ENCODE measurements at places on chromosomes 7 and 10. TPM values are rescaled to one million over a fixed set of nuclear protein-coding genes. Genes with fewer than 3 reads are reported as not detected.

GPER1 gene
- total RNA-seq = 0.25 TPM

PLCE1 gene
- not detected for total RNA-seq

- no peaks in the 10 kb centered on the region for H3K4me1 ChIP-seq
- no peak overlapping the region for H3K27ac ChIP-seq
- H3K36me3 ChIP-seq = no peaks in the 10 kb centered on the region
- no peak overlapping the region for H3K4me3 ChIP-seq
These were observed 256.6 kb downstream of the RPS24 start for GRCh38 chr10:78290131-78290750.

DNA sequence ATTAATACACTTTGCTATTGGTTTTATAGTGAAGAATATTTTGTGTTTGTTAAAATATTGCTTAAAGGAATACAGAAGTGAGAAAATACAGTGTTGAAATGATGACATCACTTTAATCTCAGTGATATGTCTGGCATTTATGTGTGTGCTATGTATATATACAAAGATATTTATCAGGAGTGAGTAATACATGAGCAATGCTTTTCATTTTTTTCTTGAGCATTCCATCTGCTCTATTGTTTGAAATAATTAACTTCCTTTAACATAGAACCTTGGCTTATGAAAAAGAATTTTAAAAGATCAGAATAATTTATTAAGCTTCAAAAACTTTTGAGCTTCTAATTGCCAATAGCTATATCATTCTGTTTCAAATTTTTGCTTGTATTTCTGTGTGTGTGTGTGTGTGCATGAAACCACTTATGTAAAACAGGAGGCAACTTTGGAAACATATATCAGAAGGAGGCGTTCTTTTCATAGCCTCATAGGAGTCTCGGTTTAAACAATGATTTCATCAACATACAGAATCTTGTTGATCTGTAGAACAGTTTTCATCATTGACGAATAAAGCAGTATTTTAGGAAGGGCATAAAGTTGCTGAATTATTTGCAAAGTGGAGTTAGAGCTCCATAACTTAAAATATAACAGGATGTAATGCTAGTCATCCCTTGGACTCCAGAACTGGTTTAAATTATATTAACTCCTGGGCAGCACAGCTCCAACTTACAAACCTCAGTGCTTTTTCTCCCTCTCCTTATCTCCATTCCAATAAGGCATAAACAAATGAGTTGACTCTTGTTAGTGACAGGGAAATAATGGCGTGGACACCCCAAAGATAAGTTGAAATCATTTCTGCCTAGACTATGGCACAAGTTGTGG lies 228.4 kb upstream of the DGKB start:
- H3K36me3 ChIP-seq = no peaks in the 10 kb centered on the region
- no peak overlapping the region for H3K4me3 ChIP-seq
- no peaks in the 10 kb centered on the region for H3K27me3 ChIP-seq
- no peaks in the 10 kb centered on the region for H3K4me1 ChIP-seq
- H3K27ac ChIP-seq = no peak overlapping the region

- peaks cover 8% of the 10 kb centered on the region for H3K27me3 ChIP-seq
- no peak for DNase-seq
- H3K4me3 ChIP-seq = no peak overlapping the region
- no peak overlapping the region for H3K27ac ChIP-seq
- H3K4me1 ChIP-seq = no peaks in the 10 kb centered on the region
These were observed 283.6 kb downstream of the ADRA2A start for GRCh38 chr10:111360260-111360925.

DNA sequence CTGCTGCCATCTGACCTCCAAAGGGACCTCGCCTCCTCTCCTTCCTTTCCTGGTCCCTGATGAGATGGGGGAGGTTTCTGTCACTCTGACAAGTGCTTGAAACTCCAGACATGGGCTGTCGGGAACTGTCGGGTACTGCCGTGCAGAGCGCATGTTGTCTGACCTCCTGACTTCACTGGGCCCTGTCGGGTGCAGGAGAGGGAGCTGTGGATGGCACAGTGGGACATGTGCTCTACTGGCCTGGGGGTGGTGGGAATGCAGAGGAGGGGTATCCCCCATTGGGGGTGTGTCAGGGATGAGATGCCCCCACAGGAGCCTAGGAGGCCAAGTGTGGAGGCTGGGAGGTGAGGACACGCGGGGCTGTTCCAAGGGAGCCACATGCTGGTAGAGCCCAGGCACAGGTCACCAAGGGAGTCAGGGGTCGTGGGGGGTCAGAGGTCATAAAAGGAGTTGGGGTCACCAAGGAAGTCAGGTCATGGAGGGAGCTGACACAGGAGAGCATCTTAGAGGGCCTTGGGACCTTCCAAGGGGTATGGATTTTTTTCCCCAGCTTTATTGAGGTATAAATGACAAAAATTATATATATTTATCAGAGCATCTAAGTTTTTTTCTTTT lies 30.9 kb downstream of the TMEM120A start:
- no peak for DNase-seq
- no peaks in the 10 kb centered on the region for H3K4me1 ChIP-seq
- H3K27ac ChIP-seq = no peak overlapping the region
- H3K27me3 ChIP-seq = no peaks in the 10 kb centered on the region
- H3K4me3 ChIP-seq = no peak overlapping the region
